ENCODE measurements at places on chromosomes 6 and 20.
A peak's percentile ranks its signal among the peaks of the same experiment; 100 is the strongest.

- peak; percentile 42 for DNase-seq
Measured at GRCh38 chr6:41039060-41039998, at the start of gene UNC5CL. TSS of gene UNC5CL (minus strand) at chr6:41039221. CDS start at chr6:41035074, 4,147 bp downstream.

DNA sequence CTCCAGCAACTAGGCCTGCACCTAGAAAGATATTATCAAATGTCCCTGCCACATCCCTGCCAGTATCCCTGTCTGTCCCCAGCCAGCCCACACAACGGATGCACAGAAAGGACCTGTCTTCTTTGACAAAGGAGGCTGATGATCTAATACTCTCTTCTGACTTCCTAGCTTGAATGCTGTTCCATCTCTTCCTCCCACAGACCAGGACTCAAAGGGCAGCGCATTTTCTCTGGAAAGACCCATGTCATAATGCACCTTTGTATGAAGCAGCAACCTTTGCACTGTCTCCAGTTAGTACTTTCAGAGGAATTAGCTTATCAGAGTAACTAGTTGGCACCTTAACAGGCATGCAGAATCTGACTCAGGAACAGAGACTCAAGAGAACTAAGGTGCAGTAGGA, 53.3 kb upstream of the TAF8 start:
- no peak for DNase-seq

DNA sequence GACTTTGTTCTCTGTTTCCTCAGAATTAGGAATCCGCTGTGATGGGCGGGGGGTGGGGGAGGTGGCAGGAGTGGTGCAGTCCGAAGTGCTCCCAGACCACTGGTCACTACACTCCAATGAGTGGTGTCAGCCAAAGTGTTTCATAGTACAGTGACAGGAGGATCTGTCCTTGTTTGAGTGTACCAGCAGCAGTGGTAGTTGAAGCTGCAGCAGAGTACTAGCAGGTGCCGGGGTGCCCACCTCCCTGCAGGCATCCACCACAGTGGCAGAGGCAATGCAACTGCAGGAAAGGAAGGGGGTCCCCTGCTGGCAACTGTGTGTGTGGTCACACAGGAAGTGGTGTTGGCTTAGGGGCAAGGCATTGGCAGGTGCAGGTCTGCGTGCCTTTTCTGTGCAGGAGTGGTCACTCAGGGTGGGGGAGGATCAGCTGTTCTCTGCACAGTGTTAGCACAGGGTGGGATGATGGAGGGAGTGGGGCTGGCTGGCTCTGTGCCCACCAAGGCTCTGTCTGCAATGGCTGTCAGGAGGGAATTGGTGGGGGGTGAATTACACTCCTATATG, 9.7 kb downstream of the HLA-DOB start:
- no peak for DNase-seq

DNA sequence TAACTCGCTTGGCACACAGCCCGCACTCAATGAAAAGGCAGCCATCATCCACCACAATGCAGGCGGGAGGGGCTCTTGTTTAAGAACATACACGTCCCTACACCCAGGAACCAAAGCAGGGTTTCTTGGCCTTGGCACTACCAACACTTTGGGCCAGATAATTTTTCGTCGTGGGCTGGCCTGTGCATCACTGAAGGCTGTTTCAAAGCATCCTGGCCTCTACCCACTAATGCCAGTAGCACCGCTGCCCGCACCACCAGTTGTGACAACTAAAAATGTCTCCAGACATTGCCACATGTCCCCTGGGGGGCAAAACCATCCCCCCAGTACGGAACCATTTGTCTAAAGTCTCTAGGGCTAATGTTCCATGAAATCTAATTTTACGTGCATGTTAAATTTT, 13.0 kb downstream of the UQCC2 start:
- DNase-seq = no peak

DNA sequence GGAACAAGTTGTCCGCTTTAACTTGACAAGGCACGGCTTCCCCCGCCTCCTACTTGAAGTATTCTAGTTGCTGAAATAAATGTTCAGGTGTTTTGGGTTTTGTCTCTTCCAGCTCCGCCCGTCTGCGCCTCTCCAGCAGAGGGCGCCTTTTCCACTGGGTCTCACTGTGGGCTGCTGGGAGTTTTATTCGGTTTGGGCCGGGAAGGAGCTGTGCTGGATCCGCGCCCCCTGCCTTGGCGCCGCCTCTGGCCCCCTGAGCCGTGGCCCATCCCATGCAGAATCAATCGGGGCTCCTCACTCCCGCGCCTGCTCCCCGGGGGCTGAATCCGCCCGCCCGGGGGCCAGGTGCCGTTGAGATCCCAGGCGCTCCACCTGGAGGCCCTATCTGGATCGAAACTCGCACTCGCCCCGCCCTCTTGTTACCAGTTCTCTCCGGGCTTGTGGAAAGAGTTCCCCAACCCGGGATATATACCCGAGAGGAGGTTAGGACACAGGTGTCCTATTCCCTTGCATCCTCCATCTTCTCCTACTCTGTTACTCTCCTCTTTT, 51.0 kb upstream of the TCF21 start:
- DNase-seq = peak; percentile 50

GRCh38 chr6:38137608-38138265, 318.2 kb downstream of the ZFAND3 start:
- DNase-seq = no peak

GRCh38 chr6:36413489-36414480, 26.3 kb upstream of the ETV7 start:
- DNase-seq = no peak

DNA sequence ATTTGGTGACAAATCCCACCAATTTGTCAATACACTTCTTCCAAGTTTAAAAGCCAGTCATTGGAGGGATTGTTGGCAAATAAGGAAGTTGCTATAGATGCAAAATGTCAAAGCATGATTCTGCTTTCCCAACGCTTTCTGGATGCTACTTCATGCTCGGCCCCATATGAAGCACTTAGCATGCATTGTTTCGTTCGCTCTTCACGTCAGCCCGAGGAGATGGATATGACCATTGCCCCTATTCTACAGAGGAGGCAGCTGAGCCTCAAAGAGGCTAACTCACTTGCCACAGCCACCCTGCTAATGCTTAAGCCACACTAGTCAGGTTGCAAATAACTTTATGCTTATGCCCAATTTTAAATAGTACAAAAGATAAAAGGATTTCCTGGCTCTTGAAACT, 2.8 kb upstream of the NXT1 start:
- no peak for DNase-seq
